ENCODE measurements at places on chromosomes 1 and 21.

DNA sequence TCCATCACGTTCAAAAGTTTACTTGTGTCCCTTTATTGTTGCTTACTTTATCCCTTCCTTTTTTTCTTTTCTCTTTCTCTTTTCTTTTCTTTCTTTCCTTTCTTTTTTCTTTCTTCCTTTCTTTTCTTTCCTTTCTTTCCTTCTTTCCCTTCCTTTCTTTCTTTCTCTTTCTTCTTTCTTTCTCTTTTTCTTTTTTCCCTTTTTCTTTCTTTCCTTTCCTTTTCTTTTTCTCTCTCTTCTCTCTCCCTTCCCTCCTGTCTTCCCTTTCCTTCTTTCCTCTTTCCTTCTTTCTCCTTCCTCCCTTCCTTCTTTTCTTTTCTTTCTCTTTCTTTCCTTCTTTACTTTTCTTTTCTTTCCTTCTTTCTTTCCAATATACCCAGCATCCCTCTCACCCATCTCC, 391.2 kb downstream of the DPYD start:
- DNase-seq = no peak

DNA sequence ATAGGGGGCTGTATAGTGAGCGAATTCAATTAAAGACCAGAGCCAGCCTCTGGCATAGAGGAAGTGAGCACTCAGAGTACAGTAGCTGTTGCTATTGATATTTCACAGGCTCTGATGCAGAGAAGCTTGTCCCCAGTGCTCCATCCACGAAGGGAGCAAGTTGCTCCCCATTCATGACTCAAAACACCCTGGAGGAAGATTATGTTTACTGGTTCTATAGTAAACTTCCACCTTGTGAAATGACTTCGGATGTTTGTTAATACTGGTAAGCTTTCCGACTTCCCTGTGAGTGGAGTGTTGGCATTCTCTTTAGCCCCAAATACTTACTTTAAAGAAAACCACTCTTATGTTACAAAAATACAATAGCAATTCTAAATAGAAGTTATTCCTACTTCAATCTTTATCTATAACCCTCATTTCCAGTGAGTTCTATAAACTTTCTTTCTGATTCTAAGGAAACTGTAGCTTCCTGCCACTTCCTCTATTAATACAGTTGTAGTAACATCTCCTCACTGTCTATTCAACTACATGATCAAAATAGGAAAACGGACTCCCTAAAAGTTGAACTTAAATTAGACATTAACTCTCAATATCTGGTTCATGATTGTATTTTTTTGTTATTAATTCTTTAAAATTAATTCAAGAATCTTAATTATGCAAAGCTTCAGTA, 46.4 kb downstream of the ZNF281 start:
- DNase-seq = no peak

- no peak for DNase-seq
Observed at GRCh38 chr1:35748326-35748725, 21.5 kb downstream of the CLSPN start.

DNA sequence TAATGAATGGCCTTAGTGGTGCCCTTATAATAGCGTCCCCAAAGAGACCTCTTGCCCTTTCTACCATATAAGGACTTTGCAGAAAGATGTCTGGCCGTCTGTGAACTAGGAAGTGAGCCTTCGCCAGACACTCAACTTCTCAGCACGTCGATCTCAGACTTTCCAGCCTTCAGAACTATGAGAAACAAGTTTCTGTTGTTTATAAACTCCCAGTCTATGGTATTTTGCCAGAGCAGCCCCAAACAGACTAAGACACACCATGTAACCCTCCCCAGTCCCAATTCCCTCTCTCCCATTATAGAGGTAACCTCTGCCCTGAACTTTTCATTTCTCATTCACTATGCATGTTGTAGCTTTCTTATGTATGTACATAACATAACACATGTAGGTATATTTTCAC, 55.7 kb downstream of the NID1 start:
- DNase-seq = no peak

GRCh38 chr1:19073311-19074186, 117.1 kb upstream of the IFFO2 start:
- no peak for DNase-seq

GRCh38 chr1:208183977-208184911, 59.9 kb downstream of the PLXNA2 start:
- no peak for DNase-seq

DNA sequence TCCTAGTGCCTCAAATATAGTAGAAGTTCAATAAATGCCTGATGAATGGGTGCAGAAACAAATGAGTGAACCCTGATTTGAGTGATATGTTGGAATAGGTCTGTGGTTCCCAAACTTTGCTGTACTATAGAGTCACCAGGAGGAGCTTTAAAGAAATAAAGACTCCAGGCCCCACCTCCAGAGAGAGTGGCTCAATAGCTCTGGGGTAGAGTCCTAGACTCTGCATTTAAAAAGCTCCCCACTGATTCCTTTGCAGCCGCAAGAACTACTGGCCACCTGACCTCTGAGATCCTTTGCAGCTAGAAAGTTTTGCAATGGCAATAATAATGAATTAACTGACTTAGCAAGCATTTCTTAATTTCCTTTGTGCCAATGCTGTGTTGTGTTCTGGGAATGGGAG, 20.9 kb downstream of the TCHHL1 start:
- no peak for DNase-seq

DNA sequence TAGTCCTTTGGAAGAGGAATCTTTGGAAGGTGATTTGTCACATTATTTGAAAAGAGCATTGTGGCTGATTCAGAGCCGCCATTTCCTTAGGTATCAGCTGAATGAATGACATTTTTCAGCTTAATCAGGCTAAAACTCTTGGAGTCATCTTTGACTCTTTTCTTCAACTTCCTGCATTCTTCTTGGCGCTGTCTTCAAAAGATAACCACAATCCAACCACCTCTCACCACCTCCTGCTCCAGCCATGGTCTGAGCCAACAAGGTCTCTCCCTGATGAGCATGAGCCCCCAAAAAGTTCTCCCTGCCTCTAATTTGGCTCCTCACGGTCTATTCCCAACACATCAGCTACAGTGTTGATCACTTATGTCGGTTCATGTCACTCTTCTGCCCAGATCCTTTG, 297.6 kb upstream of the RUNX1 start:
- DNase-seq = no peak

GRCh38 chr1:15578921-15579682, 5.7 kb downstream of the AGMAT start:
- no peak for DNase-seq

DNA sequence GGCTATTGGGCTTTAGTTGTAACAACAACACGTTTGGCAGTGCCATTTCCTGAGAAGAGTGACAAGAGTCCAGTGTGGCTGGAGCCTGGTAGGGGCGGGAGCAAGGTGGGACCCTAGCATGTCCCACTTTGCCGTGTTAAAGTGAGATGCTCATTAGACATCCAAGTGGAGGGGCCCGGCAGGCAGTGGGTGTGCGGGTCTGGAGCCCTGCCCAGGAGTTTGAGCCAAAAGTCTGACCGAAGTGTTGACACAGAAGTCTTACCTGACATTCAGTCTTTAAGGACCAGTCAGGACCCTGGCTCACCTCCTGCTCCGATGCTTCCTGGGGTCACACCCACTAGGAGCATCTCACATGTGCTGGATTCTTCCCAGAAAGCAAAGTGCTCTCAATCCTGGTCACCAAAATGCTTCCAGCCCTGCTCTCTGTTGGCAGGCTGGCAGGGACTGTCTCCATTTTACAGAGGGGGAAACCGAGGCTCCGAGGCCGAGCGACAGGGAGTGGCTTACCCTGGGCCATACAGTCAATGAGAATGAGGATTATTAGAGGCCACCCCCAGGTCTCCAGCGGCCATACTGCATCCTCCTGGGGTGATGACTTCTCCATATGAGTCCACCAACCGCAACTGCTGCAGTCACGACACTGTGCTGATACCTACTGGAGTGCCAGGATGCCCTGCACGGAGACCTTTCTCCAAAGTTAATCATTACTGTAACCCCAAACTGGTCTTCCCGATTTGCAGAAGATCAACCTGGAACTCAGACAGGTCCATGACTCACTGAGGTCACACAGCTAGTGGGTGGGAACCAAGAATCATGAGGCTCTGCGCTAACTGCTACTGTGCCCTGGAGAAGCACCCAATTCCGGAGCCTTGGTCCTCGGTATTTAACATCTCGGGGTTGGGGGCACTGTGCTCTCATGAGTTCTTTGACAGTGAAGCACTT, 112.7 kb downstream of the PRDM2 start:
- DNase-seq = no peak

DNA sequence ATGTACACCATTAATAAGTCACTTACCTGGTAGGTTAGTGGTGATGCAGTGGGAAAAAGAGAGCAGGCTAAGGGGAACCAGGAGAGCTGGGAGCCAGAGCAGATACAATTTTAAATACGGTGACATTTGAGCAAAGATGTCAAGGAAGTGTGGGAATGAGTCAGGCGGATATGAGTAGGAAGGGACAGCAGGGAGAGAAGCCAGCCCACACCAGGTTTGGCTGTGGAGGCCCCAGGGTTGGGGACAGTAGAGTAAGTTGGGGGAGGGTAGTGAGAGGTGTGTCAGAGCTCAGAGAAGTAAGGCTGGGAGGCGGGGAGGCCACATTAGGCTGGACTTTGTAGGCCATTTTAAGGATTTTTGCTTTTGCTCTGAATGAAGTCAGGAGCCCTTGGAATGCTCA, 482.0 kb downstream of the DISC1 start:
- no peak for DNase-seq

- no peak for DNase-seq
Observed at GRCh38 chr1:211921579-211922095, 91.1 kb upstream of the LPGAT1 start.

GRCh38 chr1:241130881-241131280, 226.1 kb downstream of the RGS7 start:
- DNase-seq = no peak

DNA sequence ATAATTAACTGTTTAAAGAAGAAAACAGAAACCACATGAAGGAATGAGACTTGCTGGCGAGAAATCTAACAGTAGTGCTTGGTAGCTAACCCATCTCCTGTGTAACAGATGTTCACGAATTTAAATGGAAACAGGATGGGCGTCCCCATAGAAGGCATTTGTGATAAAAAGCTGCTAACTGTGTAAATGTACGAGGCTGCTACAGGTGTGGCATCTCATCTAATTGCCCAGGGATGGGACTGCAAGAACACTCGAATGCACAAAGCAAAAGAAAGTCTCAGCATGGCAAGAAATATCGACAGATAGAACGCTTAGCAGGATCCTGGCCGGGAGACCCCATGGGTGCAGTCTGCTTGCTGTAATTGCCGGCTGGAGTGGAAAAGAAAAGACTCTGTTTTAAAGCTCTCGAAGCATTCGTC, 112.7 kb downstream of the RUNX1 start:
- DNase-seq = no peak

GRCh38 chr1:167701510-167701909, 20.3 kb upstream of the MPZL1 start:
- no peak for DNase-seq

- DNase-seq = no peak
Observed at GRCh38 chr1:33990281-33990680, 126.4 kb downstream of the HMGB4 start.

DNA sequence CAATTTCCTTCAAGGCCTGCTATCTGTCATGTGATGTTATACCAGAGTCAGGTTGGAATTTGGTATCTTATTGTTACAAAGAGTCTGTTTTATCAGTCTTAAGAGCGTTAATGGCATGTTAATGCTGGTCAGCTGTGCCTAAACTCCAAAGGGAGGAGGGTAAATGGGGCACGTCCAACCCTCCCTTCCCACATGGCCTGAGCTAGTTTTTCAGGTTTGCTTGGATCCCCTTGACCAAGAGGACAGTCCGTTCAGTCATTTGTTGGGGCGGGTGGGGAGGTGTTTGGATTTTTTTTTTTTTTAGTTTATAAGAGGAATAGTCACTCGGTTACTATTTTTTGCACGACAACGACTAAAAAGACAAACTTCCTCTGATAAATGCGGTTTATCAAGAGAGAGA, 63.8 kb upstream of the LYST start:
- no peak for DNase-seq

DNA sequence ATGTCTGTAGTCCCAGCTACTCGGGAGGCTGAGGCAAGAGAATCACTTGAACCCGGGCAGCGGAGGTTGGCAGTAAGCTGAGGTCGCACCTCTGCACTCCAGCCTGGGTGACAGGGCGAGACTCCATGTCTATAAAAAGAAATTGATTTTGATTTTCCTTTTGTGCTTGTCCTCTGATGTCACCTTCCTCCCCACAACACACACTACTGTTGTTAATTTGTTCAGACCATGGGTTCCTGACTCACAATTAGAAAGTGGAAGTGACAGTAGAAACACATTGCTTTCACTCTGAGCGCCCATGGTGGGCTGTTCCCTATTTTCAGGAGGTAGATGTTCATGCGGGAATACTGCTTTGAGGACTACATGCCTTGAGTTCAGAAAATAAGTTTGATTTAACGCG, 165.5 kb upstream of the KCNJ6 start:
- no peak for DNase-seq

Measured in SW 1271 (cell line).